Activated CD4-positive, CD25-positive, alpha-beta regulatory T cell (primary cell): ENCODE measurements at places on chromosomes 6 and 20.

DNA sequence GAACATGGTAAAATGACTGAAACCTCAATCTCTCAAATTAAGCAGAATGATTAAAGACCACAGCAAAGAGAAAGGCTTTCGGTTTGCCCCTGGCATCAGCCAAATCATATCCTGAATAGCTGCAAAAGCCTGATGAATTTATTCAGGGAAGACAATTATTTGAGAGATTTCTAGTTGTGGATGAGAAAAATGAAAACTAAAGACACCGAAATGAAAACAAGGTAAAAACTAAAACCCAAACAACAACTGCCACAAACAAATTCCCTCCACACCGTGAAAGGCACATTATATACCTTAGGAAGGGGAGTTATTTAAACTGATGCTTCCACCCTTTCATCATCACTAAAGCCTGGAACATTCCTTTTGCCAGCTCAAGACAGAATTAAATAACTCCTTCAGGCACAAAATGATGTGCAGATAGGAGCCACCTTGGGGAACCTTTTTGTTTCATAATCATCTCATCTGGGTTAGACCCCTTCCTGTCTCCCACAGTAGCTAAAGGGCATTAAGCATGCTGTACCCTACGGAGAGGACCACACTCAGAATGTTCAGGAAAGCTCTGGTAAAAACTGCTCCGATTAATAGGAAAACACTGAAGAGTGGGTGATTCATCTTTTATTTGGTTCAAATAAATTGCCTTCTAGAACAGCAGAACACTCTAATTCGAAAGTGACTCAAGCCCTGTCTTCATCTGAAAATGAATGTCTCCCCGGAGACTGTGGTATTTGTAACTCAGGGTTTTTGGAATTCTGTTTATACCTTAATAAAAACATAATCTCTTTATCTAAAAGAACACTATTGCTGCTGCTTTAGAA is 9.1 kb upstream of the ANKRD60 start:
- DNase-seq = no peak

- no peak for DNase-seq
Measured at GRCh38 chr6:101730954-101731353, 337.4 kb downstream of the GRIK2 start.

- DNase-seq = no peak
Measured at GRCh38 chr6:36727505-36728021, 29.9 kb downstream of the RAB44 start.

DNA sequence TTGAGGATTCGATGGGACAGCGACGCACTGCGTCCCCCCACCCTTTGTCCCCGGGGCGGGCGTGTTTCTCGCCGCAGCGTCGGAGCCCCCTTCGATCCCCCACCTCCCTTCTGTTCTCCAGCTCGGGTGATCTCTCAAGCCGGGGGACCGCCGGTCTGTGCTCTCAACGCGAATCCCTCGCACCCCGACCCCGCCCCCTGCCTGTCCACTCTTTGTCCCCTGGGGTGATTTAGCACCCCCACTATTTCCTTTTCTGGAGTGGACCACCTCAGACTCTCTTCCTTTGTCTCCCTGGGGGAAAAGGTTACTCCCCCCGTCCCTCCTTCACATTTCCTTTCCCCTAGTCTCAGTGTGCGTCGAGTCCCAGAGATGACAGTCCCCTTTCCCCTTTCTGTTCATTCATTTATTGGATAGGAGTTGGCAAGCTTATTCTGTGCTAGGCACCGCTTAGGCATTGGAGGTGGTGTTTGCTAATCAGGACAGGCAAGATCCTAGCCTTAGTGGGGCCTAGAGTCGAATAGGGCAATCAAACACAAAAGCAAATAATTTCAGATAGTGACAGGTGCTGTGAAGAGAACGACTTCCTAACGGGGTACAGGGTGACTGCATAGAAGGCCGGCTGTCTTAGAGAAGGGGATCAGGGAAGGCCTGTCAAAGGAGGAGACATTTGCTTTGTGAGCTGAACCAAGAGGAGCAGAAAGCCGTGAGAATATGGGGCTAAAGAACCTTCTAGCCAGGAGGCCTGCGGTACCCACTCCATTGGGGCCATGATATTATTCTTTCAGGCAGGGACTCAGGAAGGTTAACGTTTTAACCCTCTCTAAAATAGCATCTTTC is 741 bp downstream of the PTPN1 start:
- DNase-seq = no peak

GRCh38 chr6:165728216-165728615 is 65.2 kb upstream of the PDE10A start:
- no peak for DNase-seq

GRCh38 chr6:17431581-17431980 is 38.2 kb downstream of the CAP2 start:
- no peak for DNase-seq

DNA sequence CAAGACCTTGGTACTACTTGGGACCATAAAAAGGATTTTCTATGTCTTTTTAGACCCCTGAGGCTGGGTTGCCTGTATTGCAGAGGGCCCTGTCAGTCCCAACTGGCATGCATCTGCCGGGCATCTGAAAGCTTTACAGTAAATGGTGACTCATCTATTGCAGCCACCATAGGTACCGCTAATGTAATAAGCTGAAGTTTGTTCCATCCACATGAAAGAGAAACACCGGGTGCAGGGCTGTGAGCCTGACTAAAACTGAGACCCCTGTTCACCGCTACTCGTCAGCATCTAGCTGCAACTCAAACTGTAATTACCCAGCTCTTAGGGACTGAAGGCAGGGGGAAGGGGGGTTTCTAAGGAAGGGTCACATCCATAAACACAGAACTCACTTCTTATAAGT is 49.5 kb downstream of the TRERF1 start:
- DNase-seq = peak; percentile 26

- DNase-seq = no peak
Measured at GRCh38 chr20:44176833-44177534, 10.0 kb downstream of the JPH2 start.

GRCh38 chr6:42820512-42821340 is 38.9 kb downstream of the BICRAL start:
- DNase-seq = no peak
